ENCODE measurements at places on chromosomes 7 and 10.

DNA sequence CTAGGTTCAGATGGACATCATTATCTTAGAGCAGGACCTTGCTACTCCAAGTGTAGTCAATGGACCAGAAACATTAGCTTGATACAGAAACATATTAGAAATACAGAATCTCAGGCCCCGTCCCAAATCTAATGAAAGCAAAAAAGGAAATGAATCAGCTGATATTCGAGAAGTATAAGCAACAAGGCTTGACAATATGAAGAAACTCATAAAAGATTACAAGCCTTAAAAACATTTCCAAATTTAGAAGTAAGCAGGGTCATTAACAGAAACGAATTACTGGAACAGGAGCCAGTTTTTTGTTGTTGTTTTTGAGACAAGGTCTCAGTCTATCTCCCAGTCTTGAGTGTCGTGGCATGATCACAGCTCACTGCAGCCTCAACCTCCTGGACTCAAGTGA is 40.5 kb upstream of the GSAP start:
- no peak for DNase-seq

DNA sequence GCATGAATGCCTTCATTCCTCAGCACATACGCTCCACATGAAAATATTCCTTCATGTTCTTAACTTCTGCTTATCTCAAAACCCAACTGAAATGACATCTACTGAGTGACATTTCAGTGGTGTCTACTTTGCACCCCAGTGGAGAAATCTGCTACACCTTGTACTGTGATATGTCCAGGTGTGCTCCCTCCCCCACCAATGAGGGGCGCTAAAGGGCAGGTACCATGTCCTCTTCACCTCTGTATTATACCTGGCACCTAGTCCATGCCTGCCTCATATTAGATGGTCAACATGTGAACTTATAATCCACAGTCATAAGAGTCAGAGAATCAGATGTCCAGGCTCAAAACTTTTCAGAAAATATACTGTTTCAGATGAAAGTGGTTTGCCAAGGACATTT is 2.1 kb downstream of the PAXIP1 start:
- DNase-seq = no peak

- DNase-seq = no peak
Measured at GRCh38 chr7:64884085-64884912, 18.8 kb upstream of the ZNF273 start.

DNA sequence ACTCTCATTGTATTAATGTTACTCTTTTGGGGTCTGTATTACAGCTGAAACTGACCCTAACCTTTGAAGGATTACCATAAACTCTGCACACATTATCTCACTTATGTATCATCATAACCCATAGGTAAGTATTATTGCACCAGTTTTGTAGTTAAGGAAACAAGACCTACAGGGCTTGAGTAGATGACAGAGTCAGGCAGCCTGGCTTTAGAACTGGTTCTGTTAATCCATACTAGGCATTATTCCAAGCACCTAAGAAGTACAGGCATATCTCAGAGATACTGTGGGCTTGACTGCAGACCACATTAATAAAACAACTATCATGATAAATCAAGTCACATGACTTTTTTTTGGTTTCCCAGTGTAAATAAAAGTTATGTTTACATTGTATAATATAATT is 17.1 kb upstream of the AKR1B1 start:
- no peak for DNase-seq

DNA sequence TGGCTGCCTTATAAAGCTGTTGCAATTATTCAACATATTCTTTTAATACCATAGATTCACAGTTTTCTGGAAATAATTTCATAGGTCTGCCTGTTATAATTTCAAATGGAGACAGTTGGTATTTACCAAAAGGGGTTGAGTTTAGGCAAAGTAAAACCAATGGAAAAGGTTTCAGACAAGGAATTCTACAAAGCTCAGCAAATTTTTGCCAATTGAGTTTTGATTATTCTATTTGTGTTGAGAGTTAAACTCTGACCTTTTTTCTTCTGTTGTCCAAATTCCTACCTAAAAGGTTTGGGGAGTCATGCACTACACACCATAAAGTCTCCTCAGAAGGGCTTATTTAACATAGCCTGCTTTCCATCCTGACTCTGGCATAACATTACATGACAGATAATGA is 38.5 kb upstream of the ABCA13 start:
- DNase-seq = no peak

DNA sequence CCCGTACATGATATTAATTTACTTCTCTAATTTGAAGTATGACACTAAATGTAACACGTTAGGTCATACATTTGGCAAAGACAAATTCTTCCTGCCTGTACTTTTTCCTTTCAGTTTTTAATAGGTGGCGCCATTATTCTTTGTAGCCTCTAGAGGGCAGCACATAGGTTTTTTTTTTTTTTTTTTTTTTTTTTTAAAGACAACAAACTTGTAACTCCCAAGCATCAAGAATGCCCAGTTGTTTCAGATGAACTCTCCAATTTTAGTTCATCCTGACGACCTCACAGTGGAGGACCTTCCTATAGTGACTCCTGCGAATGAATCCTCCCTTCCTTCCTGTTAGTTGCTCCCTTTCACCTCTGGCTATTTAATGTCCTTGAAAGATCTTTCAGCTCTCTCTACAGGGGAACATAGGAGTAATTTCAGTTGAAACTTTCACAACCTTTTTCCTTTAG is 139.3 kb upstream of the HDAC9 start:
- no peak for DNase-seq

GRCh38 chr10:102775935-102776669 is 32.4 kb downstream of the WBP1L start:
- DNase-seq = no peak

GRCh38 chr7:121113288-121113687 is 124.8 kb downstream of the CPED1 start:
- DNase-seq = no peak

- no peak for DNase-seq
Measured at GRCh38 chr7:115449689-115450088, 527.8 kb downstream of the MDFIC start.

Data from stimulated activated CD8-positive, alpha-beta memory T cell treated with anti-CD3 and anti-CD28 coated beads, Interleukin-4, amount 100 ng/mL, for 1 hour (primary cell).